Activated naive CD4-positive, alpha-beta T cell (primary cell): ENCODE measurements at places on chromosomes 5 and 9.

GRCh38 chr9:100033877-100034551 is 64.8 kb downstream of the ERP44 start:
- DNase-seq = no peak

DNA sequence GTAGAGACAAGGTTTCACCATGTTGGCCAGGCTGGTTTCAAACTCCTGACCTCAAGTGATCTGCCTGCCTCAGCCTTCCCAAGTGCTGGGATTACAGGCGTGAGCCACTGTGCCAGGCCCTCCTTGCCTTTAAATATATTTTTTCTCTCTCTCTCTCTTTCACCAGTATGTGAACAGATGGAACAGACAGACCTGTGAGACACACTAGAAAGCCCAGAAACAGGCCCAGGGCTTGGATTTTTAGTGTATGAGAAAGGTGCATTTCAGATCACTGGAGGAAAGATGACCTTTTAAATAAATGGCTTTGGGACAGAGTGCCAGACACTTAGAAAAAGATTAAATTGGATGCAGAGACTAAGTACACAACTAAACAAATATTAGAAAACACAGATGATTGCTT is 3.1 kb downstream of the RASGEF1C start:
- DNase-seq = no peak

GRCh38 chr5:67335426-67335825 is 138.8 kb upstream of the CD180 start:
- DNase-seq = no peak

DNA sequence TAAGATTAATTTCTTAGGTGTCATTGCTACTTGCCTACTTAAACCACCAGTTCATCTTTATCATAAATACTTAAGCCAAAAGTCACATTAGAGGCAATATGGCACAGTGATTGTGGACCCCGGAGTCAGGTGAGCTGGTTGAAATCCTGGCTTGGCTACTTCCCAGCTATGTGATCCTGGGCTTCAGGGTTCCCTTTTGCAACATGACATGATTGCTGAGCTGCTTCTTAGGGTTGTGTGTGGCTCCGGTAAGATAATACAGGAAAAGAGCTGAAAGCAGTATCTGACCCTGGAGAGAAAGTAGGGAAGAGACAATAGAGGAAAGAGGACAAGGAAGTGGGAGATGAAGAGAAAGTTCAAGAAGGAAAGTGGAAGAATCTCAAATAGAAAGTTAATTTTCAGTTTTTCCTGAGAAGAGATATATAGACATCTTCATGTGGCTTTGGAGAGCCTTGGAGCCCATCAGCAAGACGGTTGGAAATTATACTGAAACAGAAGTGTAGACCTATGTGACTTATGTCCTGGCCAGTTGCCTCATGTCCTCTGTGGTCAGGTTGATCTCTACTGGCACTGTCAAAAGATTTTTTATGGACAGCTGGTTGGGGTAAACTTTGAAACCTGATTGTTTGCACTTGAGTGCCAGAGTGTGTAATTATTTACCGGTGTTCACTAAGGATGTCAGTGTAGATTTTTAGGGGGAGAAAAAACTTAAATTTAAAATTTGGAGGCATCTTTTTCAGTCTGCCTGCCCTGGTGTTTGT is 93.2 kb downstream of the GHR start:
- no peak for DNase-seq

GRCh38 chr5:14147210-14147609 is 4.1 kb downstream of the TRIO start:
- no peak for DNase-seq

- DNase-seq = no peak
Measured at GRCh38 chr5:145917288-145917687, 19.1 kb upstream of the SH3RF2 start.

DNA sequence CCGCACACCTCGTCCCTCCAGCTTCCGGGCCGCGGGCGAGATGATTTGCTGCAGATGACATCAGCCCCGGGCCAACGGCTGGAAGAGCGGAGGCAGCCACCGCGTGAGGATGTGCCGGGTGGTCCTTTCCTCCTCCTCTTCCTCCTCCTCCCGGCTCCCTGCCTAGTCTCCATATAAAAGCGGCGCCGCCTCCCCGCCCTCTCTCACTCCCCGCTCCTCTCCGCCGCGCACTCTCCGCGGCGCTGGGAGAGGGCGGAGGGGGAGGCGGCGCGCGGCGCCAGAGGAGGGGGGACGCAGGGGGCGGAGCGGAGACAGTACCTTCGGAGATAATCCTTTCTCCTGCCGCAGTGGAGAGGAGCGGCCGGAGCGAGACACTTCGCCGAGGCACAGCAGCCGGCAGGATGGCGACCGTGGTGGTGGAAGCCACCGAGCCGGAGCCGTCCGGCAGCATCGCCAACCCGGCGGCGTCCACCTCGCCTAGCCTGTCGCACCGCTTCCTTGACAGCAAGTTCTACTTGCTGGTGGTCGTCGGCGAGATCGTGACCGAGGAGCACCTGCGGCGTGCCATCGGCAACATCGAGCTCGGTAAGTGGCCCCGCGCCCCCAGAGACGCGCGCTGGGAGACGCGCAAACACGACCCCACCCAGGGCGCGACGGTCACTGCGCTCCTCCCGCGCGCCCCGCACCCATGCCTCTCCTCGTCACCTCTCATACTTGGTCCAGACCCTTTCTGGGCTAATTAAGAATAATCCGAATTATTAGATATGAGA is at the start of gene MAP1B:
Gene MAP1B (plus strand): TSS at position 345 of the 770 bp plus-strand sequence. CDS start 57 bp downstream, at position 402.
- no peak for DNase-seq

DNA sequence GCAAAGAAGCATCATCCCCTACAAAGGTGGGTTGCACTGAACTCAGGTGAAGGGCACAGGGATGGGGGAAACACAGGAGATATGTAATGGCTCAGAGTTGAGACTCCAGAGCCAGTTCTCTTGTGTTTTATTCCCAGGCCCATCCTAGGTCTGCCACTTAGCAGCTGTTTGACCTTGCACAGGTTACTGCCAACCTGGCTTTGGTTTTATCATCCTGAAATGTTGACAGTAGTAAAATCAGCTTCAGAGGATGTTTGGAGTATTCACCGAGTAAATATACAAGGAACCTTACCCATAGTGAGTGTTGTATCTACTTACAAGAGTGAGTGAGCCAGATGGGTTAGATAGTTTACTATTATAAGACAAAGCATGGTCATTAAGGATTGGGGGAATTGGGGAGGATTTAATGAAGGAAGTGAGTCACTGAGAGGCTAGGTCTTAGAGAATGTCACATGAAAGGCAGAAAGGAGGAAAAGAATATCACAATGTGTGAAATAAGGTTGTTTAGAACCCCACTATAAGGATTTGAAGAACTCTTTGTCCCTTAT is 141.3 kb downstream of the MAN2A1 start:
- DNase-seq = no peak

- no peak for DNase-seq
Measured at GRCh38 chr9:93298498-93299417, 114.8 kb downstream of the WNK2 start.
